GOT3 (cell line): ENCODE measurements at places on chromosomes 16 and 17.

GRCh38 chr17:35784895-35785294, 10.5 kb downstream of the MMP28 start:
- DNase-seq, result no peak

DNA sequence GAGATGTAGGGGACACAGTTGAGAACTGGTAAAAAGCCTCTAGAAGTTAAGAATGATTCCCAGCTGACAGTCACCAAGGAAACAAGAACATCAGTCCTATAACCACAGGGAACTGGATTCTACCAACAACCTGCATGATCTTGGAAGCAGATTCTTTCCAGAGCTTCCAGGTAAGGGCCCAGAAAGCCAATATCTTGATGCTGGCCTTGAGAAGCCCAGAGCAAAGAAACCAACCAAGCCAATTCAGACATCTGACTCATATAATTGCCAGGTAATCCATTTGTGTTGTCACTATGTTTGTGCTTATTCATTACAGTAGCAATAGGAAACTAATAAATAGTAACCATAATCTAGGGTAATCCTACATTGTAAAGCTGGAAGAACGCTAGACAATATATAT, 81.6 kb downstream of the CACNG1 start:
- no peak for DNase-seq

DNA sequence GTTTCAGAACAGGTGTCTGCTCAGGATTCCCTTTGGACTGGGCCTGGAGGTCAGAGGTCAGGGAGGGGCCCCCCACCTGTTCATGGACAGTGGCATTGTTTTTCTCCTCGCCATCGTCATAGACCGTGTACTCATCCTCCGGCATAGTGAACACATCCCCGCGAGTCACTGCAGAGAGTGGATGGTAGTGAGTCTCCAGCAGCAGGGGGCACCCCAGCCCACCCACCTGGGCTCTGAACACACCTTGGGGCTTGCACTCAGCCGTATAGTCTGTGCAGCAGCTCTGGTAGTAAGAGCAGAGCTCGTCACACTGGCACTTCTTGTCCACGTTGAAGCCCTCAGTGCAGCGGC, 448 bp downstream of the VTN start:
- DNase-seq, result no peak

DNA sequence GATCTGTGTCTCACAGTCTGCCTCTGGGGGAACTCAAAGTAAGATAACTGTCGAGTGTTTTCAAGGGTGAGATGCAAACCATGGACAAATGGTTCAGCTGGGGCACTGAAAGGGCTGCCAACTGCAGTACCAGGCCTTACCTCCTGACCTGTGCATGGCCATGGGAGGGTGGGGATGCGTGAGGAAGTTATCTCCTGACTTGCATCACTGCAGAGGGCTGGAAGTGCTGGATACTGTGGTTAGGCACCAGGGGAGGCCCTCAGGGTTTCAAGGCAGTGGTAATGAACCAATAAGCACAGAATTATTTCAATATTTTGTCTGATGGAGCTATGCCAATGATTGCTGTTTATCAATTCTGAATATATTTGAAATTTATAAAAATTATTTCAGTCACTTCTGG, 159.2 kb downstream of the CYLD start:
- no peak for DNase-seq

DNA sequence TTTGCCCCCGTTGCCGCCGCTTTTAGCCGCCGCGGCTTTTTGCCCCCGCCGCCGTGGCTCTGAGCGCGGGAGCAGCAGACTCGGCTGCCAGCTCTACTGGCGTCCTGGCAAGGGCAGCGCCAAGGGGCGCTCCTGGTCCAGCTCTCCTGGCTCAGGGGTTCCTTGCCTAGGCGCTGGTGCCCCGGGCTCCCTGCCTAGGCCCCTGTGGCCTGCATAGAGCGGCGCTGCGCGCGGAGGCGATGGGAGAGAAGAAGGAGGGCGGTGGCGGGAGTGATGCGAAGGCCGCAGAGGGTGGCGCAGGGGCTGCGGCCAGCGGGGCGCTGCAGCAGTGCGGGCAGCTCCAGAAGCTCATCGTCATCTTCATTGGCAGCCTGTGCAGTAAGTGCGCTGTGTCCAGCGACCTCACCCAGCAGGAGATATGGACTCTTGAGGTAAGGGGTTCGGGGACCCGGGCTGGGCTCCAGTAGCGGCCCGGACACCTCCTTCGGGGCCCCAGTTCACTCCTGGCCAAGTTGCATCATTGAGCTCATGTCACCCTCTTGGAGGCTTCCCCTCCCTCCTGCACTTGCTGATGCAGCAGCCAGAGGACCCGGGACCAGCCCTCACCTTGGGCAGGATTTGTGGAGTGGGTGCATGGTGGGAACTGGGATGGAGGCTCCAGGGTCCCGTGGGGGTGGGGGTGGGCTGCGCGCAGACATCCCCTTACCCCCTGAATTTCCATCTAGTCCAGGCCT, 1344.4 kb downstream of the TP53TG3F start:
- DNase-seq, result no peak

DNA sequence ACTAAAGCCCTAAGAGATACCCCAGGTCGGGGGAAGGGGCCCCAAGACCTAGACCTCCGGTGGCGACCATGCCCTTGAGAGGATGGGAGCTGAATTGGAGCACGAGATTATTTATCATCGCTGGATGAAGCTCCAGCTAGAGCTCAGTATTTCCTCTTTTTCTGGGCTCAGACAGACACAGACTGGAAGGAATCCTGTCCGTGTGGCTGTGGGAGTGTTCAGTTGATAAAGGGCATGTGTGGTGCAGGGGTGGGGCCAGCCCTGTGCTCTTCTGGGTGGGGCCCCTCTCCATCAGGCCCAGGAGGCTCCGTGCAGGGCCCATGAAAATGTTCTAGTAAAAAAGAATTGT, 6.3 kb upstream of the CBX4 start:
- no peak for DNase-seq
